ENCODE measurements at places on chromosomes 5 and 9.

DNA sequence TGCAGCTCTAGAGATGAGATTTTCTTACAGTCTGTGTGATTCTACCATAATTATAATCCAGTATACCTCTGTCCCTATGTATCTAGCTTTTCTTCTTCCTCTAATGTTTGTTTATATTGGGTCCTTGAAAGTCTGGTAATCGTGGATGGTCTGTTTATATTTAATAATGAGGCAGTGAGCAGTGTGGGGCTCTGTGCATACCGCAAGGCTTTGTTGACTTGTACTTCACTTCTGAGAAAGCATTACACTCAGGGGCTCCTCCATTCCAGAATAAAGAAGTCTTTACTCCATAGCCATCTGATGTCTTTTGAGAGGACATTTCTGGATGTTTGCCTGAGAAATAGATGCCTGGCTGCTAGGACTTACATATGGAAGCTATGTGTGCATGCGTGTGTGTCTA is 4.5 kb upstream of the MPDZ start:
- no peak for DNase-seq

DNA sequence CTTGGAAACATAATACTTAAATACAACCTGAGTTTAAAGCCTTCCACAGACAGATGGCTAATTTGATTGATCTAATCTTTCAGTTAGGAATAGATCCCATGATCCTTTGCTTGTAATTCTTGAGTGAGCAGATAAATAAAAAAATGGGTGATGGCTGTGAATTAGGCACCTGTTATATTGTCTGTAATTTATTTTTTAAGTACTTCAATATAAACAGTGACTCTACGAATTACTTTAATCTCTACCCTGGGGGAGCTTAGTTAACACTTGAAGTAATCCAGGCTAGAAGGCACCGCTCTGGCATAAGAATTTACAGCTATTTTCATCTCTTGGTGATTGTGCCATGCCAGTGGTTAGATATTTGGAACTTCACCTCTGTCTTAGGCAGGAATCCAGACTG is 9.0 kb downstream of the EGFLAM start:
- no peak for DNase-seq

GRCh38 chr9:29437526-29437925 is 1864.2 kb upstream of the C9orf72 start:
- DNase-seq = no peak

- no peak for DNase-seq
These were observed 166.8 kb downstream of the PSAT1 start for GRCh38 chr9:78463750-78464149.

DNA sequence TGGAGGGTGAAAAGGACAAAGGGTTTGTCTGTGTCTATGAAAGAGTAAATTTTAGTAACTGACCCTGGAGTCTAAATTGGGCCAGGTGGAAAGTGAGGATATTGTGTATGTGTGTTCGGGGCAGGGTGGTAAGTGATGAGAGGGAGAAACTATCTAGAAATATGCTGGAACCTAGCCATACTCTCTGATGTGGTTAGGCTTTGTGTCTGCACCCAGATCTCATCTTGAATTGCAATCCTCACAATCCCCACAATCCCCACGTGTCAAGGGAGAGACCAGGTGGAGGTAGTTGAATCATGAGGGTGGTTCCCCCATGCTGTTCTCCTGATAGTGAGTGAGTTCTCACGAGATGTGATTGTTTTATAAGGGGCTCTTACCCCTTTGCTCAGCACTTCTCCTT is 60.6 kb downstream of the COMMD10 start:
- no peak for DNase-seq

DNA sequence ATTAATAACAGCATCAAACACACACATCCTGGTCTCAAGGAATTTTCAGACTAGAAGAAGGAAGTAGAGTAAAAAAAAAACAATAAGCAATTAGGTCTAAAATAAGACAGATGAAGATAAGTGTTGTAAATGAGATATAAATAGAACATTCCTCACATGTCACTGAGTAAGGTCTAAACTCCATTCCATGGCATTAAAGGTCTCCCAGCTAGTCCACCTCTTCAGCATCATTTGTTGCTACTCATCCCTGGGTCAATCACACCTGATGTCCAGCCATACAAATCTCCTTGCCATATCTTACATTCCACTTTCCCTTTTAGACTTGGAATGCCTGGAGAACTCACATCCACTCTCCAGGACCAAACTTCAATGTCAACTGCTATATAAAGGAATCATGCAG is 214.1 kb upstream of the KLF4 start:
- no peak for DNase-seq

- no peak for DNase-seq
These were observed 186.1 kb downstream of the SMC2 start for GRCh38 chr9:104280178-104280560.

GRCh38 chr5:98769959-98770208 is 3.6 kb upstream of the RGMB start:
- no peak for DNase-seq

DNA sequence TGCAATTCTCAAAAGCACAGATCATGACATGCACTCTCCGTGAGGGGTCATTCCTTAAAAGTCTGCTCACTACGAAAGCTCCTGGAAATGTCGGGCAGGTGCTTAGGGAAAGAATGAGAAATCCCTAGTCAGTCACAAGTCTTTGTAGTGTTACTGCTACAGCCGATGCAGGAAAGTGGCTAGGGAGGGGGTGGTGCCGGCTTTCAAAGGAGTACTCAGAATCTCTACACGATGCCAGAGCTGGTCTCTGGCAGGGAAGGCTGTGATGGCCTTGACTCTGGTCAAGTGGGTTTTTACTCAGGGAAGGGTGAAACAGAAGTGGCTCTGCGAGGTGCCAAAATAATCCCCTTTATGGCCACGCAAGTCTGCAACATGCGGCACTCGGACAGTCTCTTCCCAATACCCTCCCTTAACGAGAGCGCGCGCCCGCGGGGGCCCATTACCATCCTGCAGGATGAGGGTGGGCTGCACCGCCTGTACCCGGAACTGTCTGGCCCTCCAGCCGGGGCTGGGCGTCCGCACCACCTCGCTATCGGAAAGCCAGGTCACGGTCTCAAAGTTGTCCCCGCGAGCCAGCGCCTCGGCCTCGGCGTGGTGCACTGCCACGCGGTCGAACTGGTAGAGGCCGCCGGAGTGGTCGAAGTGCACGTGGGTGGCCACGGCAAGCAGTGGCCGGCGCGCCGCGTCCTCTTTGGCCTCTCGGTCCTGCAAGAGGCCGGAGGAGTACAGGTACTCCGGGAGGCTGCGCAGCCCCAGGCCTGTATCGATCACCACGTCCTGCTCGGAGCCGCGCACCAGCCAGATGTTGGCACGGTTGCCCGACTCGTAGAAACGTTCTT is 956 bp downstream of the MBLAC2 start:
- DNase-seq = no peak

DNA sequence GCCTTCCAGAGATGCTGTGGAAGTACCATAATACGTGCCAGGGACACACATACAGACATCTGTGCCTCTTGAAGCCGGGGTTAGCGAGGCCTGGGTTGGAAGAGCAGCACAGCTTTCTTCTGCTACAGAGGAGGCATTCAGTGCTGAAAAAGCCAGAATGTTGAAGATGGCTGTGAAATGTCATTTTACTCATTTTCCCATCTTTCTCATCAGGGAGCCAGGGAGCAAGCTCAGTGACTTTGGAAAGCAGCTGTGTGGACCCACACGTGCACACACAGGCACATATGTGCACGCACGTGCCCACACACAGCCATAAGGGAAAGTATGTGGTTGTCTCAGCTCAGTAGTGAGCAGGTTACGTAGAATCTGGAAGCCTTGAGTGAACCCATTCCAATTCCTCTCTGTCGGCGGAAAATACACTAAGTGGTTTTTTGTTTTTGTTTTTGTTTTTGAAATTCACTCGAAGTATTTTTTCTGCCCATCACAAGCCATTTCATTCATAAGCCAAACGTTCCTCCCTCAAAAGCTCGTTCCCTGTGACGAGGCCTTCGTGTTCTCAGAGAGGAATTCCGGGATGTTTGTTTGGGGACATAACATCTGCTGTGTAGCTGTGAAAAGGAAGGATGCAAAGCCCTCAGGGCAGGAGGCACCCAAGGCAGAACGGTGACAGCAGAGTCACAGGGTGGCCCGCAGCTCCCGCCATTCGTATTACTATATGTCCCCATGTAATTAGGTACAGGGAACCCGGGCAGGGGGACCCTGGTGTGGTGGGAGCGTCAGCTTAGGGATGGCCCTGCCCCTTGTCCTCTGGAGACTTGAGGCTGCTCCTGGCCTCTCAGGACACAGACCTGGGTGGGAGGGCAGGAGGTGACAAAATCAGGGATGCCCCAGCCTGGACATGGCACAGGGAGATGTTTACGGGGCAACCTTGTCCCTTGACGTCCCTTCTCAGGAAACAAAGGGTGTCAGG is 29.0 kb upstream of the ANKRD33B start:
- no peak for DNase-seq

DNA sequence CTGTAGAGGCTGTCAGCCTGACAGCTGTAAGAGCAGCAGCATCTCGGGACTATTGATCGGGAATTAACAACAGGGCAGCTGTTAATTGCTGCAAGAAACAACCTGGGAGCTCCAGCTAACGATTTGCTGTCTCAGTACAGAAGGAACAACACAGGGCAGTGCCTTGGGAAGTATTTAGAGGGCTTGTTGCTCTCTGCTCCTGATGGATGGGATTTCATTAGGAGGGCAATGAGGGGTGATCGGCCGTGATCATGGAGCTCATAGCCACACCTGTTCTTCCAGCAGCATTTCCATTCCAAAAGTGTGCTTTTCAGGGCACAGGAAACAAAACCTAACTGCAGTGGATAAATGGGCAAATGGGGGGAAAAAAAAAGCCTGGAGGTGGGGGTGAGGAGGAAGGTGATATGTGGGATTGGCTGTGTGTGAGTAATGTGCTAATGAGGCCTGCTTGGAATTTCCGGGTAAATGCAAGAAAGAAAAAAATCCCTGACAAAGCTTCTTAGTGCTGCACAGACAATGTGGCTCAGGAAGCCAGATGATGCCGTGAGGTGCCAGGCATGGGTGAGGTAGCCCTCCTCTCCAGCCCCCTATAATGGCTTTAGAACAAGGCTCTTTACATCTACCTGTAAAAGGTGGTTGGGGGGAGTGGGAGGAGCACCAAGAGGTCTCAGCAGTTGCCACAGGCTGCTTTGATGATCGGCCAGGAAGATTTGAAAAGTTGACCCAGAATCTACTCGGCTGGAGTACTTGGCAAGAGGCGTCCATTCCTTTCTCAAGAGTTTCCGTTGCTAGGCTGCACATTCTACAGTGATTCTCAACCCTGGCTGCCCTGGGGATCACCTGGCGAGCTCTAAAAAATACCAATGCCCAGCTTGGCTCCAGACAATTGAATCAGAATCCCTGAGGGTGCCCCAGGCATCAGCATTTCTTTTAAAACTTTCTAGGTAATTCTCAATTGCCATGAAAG is 139.5 kb upstream of the KLF9 start:
- DNase-seq = no peak

- DNase-seq = no peak
These were observed 100.3 kb downstream of the ATG10 start for GRCh38 chr5:82072138-82072537.

DNA sequence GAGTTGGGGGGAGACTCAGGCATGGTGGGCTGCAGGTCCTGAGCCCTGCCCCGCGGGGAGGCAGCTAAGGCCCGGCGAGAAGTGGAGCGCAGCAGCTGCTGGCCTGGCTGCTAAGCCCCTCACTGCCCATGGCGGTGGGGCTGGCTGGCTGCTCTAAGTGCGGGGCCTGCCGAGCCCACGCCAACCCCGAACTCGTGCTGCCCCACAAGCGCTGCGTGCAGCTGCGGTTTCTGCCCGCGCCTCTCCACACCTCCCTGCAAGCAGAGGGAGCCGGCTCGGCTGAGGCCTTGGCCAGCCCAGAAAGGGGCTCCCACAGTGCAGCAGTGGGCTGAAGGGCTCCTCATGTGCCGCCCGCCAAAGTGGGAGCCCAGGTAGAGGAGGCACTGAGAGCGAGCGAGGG is 1355.1 kb upstream of the WWC1 start:
- no peak for DNase-seq

DNA sequence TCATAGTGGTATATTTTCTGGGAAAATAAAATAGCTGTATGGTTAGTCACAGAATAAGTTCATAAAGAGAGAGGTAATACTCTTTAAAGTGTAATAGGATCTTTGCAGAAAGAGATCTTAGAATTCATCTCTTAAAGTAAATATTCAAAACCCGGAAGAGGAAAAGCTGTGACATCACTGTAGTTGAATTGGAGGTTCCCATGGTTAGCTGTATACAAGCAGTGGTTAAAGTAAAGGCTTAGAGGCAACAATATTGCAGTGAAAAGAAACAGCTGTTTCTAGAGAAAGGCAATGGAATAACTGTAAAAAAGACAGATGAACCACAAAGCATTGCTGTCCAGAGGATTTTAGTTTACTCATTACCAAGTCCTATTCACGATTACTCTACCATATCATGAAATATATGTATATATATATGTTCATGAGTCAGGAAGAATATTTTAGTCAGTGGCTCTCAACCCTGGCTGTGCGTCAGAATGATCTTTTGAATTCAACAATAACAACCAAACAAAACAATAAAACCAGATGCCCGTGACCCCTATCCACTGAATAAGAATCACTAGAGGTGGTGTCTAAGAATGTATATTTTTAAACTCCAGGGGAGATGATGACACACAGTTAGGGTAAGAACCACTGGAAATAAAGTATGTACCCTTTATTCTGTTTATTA is 4.7 kb downstream of the ERCC6L2 start:
- DNase-seq = no peak

DNA sequence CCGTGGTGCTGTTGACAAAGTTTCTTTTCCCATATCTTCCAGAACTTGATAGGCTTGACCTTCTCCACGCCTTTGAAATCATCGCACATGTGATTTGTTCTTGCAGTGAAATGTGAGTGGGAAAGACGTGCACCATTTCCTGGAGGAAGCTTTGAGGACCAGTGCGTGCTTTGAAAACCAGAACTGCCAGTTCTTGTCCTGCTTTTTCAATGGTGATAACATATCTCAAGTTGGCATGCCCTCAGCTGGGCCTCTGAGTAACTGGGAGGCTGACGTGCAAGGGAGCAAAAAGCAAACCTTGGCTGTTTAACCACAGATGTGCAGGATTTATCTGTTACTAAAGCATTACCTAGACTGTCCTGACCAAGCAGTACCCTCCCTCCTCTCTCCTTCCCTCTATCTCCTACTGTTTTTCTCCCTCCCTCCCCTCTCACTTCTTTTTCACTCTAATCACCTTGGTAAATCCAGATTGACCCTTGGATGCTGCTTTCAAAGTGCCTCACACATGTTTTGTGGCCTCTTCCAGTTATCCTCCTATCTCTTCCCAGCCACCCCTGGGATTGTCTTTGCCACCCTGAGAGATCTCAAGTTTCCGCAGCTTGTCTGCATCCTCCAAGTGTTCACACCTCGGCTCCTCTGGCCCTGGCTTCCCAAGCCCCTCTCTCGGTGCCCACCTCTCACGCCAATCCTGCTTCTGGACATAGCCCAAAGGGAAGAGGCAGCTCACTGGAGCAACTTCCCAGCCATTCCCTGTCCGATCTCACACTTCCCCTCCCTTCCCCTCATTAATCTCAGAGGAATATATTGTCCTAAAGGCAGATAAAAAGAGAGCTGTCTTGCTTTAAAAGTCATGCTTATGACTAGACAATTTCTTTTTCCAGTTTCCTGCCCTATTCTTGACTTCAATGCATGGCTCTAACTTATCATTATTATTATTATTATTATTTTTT is 198.3 kb downstream of the ERCC6L2 start:
- DNase-seq = no peak

- DNase-seq = no peak
These were observed 11.5 kb downstream of the HMGCS1 start for GRCh38 chr5:43301653-43302091.

- no peak for DNase-seq
These were observed 126.7 kb downstream of the GRIA1 start for GRCh38 chr5:153617190-153617589.
